Right renal pelvis (tissue), 4 donors: ENCODE measurements at places on chromosomes 4 and X. TPM values are rescaled to one million over a fixed set of nuclear protein-coding genes. Genes with fewer than 3 reads are reported as not detected.

LEF1 gene
- polyA plus RNA-seq: 72.5 TPM

DNA sequence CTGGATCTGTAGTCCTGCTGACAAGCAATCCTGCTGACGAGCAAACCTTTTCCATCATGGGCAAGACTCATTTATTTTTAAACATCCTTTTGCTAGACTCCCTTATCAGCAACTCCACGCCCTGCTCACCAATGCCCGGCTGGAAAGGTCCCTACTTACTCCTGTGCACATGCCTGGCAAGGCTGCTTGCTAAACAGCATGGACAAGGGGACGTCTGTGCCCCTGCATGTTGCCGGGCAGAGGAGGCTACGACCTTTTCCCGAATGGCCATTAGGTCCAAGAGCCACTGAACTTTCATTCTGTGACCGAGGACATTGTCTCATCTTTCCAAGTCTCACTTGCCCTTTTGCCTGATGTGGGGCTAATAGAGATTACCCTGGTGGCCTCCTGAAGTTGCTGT, 98.6 kb downstream of the MGST2 start:
- no peak for DNase-seq

DNA sequence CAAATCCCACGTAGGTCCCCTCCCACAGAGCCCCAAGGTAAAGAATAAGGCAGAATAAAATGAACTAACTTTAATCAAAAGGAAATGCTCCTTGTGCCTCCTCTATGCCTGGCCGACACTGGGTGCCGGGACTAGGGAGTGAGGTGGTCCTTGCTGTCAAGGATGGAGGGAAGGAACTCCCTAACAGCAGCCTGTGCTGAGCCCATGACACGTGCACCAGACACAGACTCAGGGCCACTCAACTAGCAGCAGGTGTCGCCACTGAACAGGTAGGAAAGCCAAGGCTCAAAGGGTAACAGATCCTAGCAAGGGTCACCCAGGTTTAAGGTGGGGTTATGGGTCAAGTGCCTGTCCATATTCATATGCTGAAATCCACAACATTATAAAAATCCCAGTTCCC, 29.2 kb downstream of the MSX1 start:
- DNase-seq: no peak

DNA sequence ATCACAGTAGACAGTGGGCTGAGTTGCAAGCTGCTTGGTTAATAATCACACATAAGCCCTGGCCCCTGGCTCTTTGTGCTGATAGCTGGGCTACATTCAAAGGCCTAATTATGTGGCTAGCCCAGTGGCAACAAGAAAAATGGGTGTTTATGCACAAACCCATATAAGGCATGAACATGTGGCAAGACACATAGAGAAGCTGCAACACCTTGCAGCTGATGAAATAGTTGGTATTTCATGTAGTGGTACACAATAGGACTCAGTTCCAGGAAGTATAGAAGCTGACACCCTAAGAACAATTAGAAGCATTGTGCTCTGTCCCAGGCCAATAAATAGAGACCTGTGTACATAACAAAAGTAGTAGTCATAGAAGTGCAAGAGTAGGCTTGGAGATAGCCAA, 14.6 kb upstream of the ZNF630 start:
- no peak for DNase-seq

GRCh38 chr4:42344309-42344708, 53.0 kb upstream of the SHISA3 start:
- no peak for DNase-seq

GRCh38 chr4:168811207-168811606, 198.8 kb downstream of the CBR4 start:
- DNase-seq: no peak

ZNF674 gene
- 6.3 TPM for polyA plus RNA-seq

GRCh38 chr4:184826691-184827270, 1.0 kb upstream of the ACSL1 start:
- no peak for DNase-seq

TBX22 gene
- 2.9 TPM for polyA plus RNA-seq

SLITRK2 gene
- 1.8 TPM for polyA plus RNA-seq

DNA sequence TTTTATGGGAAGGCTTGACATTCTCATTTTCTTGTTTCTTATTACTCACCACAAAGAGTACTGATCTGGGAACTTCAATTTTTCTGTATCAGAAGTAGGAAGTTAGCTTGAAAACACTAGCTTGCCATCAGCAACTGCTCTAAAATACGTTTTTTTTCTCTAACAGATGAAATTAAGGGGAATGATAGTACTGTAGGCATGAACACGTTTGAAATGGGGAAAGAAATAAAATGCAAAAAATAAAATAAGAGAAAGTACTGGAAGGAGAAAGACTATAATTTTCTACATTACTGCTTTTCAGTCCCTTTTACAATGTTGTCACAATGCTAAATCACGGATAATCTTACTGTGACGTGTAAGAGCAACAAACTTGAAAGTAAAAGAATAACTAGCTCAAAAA, 1.5 kb downstream of the RADX start:
- DNase-seq: no peak

- DNase-seq: no peak
Measured at GRCh38 chrX:153485396-153486080, 9.2 kb upstream of the BGN start.

BTC gene
- 6.7 TPM for polyA plus RNA-seq

PAK3 gene
- polyA plus RNA-seq: 7.1 TPM

MAGEH1 gene
- polyA plus RNA-seq: 83.5 TPM

DNA sequence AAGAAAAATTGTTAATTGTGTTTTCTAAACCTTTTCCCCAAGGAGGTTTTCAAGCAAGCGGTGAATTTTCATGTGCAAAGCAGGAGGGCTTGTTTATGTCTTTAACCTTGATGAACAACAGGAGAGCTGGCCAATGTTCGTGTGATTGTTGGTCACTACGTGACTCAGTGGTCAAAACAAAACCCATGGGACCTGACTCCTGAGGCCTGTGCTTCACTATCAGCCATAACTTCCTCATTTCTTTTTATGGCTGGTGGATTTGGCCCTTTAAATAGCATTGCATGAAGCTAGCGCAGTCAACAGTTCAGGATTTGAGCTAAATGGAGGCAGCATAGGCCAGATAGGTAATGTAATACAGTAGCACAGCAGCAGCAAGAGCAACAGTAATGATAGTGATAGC, 80.5 kb downstream of the MID1IP1 start:
- DNase-seq: no peak

GRCh38 chrX:45428831-45429230, 228.2 kb upstream of the DIPK2B start:
- DNase-seq: no peak

DNA sequence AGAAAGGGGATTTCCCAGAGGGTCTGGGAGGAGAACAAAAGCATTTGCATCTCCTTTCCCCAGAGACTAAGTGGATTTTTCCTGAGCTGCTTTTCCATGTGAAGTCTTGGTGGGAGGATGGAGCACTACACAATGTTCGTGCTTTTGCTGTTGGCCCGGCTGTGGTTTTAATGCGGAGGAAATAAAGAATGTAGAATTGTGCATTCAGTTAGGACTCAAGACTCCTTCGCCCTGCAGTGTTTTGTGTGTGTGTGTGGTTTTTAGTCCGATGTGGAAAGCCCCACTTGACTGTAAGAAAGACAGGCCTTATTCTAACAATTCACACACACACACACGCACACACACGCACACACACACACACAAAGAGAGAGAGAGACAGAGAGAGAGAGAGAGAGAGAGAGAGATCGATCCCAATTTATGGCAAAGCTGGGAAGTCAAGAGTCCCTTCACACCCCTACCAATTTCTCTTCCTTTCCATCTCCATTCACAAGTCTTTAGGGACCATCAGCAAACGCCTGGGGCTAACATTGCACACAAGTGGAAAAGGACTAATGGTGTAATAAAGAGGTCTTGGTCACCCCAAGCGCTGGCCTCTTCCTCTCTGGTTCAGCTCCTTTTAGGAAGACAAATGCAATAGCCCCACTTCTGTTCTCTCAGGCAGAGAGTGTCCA, 44.2 kb downstream of the CLDN34 start:
- DNase-seq: no peak

DNA sequence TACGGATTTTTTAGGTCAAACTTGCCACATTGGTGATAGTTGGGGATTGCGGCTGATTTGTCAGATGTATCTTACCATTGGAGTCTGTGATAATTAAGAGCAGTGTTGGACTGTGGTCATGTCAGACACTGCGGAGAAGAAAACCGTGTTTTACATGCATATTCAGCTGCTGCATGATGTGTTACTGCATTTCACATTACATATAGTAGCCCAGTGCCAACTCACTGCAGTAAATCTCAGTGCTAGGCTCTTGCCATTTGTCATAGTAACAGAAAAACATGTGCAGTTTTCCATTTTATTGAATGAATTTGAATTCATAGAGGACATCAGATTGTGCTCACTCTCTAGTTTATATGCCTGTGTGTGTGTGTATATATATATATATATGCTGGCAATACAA, 543.7 kb downstream of the IL1RAPL1 start:
- DNase-seq: no peak

RNF175 gene
- polyA plus RNA-seq: 4.7 TPM

DNA sequence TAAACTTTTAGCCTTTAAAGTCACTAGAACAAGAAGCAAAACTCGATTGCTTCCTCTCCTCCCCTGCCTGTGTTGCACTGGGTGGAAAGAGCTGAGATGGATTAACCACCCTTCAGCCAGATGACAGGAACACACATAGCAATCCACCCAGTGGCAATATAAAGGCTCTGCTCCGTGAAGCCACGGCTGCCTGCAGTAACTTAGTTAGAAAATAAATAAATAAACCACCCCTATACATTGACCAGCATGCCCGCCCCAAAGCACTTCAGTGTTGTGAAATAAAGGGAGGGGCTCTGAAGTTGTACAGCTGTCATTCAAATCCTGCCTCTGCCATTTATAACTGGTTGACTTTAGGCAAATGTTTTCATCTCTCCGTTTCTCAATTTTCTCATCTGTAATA, 217.1 kb upstream of the LDB2 start:
- no peak for DNase-seq

DACH2 gene
- 30.5 TPM for polyA plus RNA-seq

- DNase-seq: no peak
Measured at GRCh38 chr4:123889507-123889906, 492.9 kb downstream of the SPRY1 start.

NAP1L2 gene
- 2.3 TPM for polyA plus RNA-seq

GRCh38 chr4:22091352-22091717, 142.8 kb upstream of the KCNIP4 start:
- DNase-seq: no peak

DNA sequence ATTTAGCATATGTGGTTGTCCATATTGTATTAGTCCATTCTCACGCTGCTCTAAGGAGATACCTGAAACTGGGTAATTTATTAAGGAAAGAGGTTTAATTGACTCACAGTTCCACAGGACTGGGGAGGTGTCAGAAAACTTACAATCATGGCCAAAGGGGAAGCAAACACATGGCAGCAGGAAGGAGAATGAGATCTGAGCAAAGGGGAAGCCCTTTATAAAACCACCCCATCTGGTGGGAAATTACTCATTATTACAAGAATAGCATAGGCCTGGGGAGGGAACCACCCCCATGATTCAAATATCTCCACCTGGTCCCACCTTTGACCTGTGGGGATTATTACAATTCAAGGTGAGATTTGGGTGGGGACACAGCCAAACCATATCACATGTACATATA, 122.6 kb upstream of the ANK2 start:
- DNase-seq: no peak

- no peak for DNase-seq
Measured at GRCh38 chr4:2651998-2652397, 104.1 kb downstream of the TNIP2 start.

CENPVL1 gene
- polyA plus RNA-seq: 0.36 TPM

GRCh38 chr4:165651901-165652300, 221.1 kb upstream of the TLL1 start:
- DNase-seq: no peak

FATE1 gene
- 0.38 TPM for polyA plus RNA-seq

- no peak for DNase-seq
Measured at GRCh38 chrX:71301195-71301924, at the start of gene ITGB1BP2. Gene ITGB1BP2, plus strand, starts transcription at chrX:71301750. Its CDS starts 57 bp downstream, at chrX:71301807.

- DNase-seq: no peak
Measured at GRCh38 chr4:84778041-84778440, 188.4 kb downstream of the WDFY3 start.

DNA sequence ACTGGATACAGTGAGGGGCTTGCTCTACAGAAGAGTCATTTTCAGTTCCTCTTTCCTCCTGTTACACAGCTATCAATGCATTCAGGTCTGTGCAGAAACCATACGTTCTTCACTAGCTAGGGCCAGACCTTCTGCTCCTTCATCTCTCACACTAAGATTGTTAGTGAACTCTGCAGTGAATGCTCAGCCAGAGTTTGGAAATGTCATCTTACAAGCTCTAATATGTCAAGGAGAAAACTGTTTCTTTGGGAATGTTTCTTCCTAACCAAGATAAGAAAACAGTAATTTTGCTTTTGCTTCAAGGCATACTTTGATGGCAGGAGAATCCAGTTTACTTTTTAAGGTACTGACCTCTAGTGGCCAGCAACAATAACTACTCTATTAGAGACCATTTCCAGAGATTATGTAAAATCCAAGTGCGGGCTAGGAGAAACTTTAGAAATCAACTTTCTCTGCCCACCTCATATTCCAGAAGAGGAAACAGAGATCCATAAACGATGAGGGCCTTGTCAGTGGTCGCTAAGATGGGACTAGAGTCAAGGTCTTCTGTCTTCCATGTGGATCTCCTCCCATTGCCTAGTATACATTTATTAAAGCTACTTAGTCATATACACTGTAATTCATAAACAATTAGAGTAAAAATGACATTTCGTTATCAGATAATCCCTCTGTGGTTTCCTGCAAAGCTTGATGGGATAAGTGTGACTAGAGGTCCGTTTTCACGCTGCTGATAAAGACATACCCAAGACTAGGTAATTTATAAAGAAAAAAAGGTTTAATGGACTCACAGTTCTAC, 12.1 kb upstream of the CC2D2A start:
- DNase-seq: no peak

DNA sequence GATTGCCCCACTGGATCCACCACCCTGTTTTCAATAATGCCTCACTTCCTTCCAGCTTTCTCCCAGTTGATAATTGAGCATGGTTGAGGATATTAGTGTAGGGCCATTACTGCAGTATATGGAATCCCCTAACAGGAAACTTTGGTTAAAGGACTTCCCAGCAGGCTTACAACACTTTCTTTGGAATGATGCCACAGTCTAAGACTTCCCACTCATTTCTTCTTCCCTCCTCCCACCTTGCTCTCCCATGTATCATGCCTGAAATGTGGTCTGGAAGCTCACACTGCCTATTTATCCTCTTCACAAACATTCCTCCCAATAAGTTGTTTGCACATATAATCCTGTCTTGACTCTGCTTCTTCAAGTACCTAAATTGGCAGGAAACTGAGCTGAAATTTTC, 863.3 kb downstream of the CENPC start:
- no peak for DNase-seq

OCIAD1 gene
- 240 TPM for polyA plus RNA-seq

UNC5C gene
- 42.9 TPM for polyA plus RNA-seq

GRCh38 chr4:106565727-106566126, 197.1 kb upstream of the GIMD1 start:
- DNase-seq: no peak

GRCh38 chrX:317424-318067, 1.1 kb downstream of the GTPBP6 start:
- no peak for DNase-seq

DNA sequence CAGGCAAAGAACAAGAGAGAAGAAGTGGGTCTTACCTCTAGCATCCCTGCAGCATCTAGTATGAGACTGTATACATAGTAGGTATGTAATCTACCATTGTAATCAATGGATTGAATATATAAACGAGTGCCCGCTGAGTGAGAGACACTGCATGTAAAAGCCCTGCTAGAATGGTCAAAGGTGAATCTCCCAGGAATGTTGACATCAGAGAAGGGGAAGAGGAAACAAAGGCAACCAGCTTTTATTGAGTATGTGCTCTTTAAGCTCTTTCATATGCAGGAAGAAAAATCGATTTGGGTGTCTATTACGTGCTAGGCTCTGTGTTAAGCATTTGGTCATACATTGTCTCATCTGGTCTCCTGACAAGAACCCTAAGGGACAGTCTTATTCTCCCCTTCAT, 91.9 kb upstream of the KLHL13 start:
- DNase-seq: no peak
